ENCODE measurements at places on chromosomes 7 and 10.

- no peak for DNase-seq
These were observed 30.0 kb upstream of the MSRB2 start for GRCh38 chr10:23065181-23065948.

- DNase-seq, result peak; percentile 74
These were observed 40.5 kb downstream of the PRSS2 start for GRCh38 chr7:142811154-142811737.

DNA sequence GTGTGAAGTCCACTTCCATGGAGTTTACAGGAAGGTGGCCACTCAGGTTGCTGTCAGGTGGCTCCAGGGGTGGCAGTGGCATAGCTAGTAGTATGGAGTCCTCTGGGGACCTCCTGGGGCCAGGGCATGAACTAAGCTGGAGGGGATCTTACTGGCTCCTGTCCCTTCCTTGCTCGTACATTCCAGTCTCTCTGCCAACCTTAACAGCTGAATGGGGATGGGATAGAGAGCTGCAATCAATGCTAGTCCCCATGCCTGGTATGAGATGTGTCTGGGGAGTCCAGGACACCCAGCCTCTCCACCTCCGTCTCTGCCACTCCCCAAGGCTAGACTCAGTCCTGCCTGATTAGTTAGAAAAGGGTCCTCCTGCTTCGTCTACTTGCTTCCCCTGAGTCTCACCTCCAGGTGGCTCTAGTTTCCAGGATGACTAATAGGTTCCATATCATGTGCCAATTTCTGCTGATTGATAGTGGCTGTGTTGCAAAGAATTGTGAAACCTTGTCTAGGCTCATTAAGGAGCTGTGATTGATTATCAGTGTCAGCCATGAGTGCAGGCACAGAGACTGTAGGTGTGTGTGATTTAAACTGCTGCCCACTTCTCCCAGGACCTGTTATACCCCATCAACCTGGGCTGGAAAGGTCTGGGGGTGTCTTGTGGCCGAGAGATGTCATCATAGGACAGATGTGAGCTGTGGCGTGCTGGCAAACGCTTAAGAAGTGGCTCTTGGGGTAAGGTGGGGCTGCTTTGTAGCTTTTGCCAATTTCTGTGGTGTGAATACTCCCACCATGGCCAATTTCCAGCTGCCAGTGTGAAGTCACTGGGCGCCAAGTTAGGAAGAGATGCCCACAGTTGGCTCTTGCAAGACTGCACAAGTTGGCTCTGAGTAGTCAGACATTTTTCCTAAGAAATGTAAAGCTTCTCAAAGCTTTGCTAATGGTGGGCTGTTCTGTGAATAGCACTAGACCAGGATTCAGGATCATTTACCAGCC is 59.8 kb downstream of the COL13A1 start:
- DNase-seq, result no peak

- DNase-seq, result no peak
These were observed 2.1 kb upstream of the FMC1 start for GRCh38 chr7:139339025-139339424.

DNA sequence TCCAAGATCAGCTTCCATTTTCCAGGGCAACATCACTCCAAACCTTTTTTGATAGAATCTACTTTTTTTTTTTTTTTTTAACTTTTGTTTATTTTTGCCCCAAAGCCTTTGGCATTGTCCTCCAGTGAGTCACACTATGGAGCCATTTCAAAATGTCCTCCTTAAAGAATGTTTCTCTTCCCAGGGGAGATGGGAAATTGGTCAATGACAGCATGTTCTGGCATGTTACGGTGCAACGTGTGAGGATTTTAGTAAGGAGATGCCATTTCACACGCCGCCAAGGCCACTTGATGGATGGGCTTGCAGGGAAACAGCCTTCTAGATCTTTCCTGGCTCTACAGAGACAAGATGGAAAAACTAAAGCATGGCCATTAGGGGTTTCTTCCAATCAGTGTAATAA is 30.7 kb upstream of the TRIL start:
- no peak for DNase-seq

GRCh38 chr7:129184981-129185670 is 3.3 kb upstream of the SMO start:
- DNase-seq, result no peak

DNA sequence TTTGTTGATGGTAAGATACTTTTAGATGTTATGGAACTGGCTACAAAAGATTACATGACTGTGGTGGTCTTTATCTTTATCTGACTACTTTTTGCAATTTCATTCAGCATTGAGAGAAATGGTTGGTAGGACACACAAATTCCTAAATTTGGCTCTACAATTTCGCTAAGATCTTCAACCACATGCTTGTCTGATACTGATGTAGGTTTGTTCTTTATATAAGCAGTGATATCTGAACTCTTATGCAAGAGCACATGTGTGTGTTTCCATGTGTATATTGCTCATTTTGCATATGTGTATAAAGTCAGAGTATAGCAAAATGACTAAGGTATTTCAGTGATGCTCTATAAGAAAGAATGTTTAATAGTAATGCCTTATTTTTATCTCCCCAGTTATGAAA is 501.5 kb downstream of the ARL4A start:
- DNase-seq, result no peak

GRCh38 chr7:111756687-111757178 is 194.4 kb upstream of the IMMP2L start:
- no peak for DNase-seq

- peak; percentile 64 for DNase-seq
These were observed 37.4 kb upstream of the DUSP5 start for GRCh38 chr10:110460111-110460809.

- no peak for DNase-seq
These were observed 79.2 kb downstream of the COL26A1 start for GRCh38 chr7:101441890-101442289.

GRCh38 chr10:33240931-33241330 is 93.5 kb downstream of the NRP1 start:
- no peak for DNase-seq

DNA sequence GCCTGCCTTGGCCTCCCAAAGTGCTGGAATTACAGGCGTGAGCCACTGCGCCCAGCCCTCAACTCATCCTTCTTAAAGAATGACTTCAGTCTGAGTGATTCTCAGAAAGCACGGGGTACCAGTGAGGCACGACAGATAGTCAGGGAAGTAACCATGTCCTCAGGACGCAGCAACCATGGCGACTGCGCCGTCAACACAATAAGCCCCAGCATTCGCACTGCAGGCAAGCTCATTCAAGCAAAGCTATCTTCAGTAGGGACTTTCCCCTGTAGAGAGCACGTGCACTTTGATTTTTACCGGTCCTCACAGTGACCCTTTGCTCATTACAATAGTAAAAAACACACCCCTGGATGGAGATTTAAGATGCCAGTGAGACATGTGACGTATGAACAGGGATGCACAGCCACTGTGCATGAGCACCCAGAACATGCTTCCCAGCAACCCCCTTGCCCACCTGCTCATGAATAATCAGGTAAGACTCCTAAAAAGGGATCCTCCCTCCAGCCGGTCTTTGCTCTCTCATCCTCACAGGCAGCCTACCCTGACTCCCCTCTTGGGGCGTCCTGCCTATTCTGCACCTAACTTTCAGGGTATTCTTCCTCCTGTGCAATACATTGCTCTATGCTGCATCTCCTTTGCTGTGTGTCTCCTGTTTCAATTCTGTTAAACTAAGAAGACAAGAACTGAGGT is 9.1 kb downstream of the WDR86 start:
- DNase-seq, result peak; percentile 85

- DNase-seq, result no peak
These were observed 20.7 kb downstream of the MTURN start for GRCh38 chr7:30155481-30155880.

- no peak for DNase-seq
These were observed 90.6 kb downstream of the MARCHF5 start for GRCh38 chr10:92381543-92381954.

DNA sequence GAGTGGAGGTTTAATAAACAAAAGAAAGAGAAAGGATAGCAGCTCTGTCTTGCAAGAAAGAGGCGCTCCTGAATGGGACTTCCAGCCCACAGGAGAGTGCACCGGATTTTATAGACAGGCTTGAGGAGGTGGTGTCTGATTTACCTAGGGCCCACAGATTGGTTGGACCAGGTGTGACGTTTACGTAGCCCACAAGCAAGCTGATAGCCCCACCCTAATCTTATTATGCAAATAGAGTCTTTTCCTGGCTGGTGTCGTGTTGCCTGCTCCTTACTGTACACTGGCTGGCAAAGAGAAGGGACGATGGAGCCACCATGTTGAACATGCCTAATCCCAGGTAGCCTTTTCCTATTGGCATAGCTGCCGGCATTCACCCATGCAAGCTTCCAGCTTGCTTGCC is 319.7 kb upstream of the POM121L12 start:
- DNase-seq, result no peak

DNA sequence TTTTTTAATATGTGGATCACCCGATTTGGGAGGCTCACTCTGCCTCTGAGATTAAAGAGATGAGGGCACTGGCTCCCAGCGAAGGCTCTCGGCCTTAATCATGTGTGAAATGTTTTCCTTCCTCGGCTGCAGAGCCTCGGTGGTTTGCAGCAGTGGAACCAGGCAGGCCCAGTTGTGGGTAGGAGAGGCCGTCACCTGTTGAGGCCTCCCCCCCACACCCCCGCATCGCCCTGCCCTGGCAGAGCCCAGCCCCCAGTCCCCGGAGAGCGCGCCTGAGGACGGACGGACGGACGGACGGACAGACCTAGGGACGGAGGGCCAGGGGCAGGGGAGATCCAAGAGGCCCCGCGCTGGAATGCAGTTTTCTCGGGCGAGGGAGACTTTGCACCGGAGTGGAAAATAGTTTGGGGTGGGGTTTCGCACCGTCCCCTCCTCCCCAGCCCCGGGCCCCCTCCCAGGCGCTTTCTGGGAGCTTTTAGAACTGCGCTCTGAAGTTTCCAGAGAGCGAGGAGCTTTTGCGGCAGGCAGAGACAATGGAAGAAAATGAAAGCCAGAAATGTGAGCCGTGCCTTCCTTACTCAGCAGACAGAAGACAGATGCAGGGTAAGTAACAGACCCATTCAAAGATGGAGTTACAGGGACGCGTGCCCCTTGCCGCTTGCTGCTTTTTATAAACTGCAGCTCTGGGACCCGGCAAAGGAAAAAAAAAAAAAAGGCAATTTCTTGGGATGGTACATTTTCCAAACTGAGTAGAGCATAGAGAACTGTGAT is at the start of gene KIAA1217:
TSS of gene KIAA1217 (plus strand) at position 478 of the 771 bp plus-strand sequence. CDS start at position 534, 56 bp downstream.
- DNase-seq, result no peak

DNA sequence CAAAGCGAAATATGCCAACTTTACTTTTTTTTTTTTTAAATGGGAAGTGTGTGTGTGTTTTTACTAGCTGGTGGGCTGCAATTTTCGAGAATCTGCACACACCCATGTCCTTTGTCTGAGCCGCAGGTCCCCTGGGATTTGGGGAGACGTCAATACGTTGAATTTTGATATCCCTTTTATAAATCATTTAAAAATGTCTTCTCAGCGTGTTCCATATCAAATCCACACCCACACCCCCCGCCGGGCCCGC is 404 bp upstream of the FMC1 start:
- DNase-seq, result no peak

DNA sequence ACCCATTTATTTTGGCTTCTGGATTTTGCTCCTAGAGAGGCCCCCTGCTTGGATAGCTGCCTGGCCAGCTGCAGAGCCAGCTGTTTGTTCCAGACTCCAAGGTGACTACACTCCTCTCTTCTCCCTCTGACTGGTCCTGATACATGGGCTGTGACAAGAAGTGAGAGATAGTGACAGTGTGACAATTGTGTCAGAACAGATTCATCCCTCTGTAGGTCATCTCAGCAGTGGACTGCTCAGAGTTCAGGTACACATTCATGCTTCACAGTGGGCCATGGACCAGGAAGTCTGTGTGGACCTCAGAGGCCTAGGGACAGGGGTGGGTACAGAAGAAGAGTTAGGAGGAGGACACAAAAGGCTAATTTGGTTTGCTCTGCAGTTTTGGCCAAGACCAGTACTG is 188.2 kb upstream of the MKLN1 start:
- DNase-seq, result no peak

DNA sequence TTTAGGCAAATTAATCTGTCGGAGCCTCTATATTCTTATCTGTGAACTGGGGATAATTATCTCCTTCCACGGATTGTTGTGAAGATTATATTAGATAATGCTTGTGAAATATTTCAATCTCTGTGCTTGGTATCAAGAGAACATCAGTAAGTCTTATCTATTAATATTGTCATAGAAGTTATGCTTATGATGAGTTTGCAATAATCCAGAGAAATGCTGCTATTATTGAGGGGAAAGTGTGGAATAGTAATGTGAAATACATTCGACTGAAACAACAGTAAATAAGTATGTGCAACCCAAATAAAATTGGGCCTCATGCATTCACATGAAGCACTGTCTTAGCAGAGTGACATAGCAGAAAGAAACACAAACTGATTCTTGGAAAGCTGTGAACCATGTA is 13.7 kb downstream of the RHOBTB1 start:
- no peak for DNase-seq

DNA sequence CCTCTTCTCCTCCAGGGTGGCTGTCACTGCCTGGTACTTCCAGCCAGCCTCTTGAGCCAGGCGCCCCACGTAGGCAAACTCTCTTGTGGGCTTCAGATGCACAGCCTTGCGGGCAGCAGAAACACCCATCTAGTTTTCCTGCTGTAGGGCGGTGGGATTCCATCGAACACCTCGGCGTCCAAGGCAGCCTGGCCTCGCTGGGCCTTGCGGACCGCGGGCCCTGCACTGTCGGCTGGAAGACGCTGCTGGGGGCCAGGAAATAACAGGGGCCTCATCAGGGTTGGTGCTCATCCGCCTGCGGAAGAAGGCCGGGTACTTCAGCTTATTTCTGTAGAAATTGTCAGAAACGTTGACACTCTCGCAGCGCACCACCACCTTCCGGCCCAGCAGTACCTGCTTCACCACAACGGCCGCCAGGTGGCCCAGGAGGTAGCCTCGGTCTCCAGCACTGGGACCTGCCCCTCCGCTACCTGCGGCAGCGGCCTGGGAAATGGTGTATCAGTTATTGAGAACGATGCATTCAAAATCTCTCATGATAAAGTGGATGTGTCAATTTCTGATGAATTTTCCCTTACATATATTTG is 61.1 kb downstream of the WDFY4 start:
- no peak for DNase-seq

GRCh38 chr10:44925224-44925623 is 14.1 kb downstream of the TMEM72 start:
- no peak for DNase-seq

GRCh38 chr10:73983096-73984047 is 14.5 kb upstream of the VCL start:
- no peak for DNase-seq

GRCh38 chr10:122390679-122391078 is 16.2 kb downstream of the PLEKHA1 start:
- no peak for DNase-seq
